Glutamatergic neuron (in vitro differentiated cells): ENCODE measurements at places on chromosomes 12 and 14. TPM values are rescaled to one million over a fixed set of nuclear protein-coding genes. Genes with fewer than 3 reads are reported as not detected.

The FAM181A gene
- total RNA-seq: not detected

The TMCC3 gene
- 5.7 TPM for total RNA-seq

The RCOR1 gene
- total RNA-seq: 14.3 TPM

The ADGRD1 gene
- total RNA-seq: 0.96 TPM

The GPRC5D gene
- total RNA-seq: not detected

The FGF23 gene
- not detected for total RNA-seq

The AKAP3 gene
- 3.3 TPM for total RNA-seq

The FAIM2 gene
- total RNA-seq: 3.5 TPM

The ZDHHC22 gene
- 77.3 TPM for total RNA-seq

The PTCSC3 gene
- total RNA-seq: not detected

The TMEM30B gene
- not detected for total RNA-seq
